ENCODE measurements at places on chromosomes 4 and X. TPM values are rescaled to one million over a fixed set of nuclear protein-coding genes. Genes with fewer than 3 reads are reported as not detected.

The NHS gene
- 11.6 TPM for total RNA-seq

The MAGEB2 gene
- total RNA-seq = not detected

The EPGN gene
- not detected for total RNA-seq

The MND1 gene
- total RNA-seq = 15.5 TPM

The EDA gene
- total RNA-seq = 1.4 TPM

The MAGEB17 gene
- total RNA-seq = not detected

The WDR17 gene
- 2.6 TPM for total RNA-seq

The ADH6 gene
- total RNA-seq = 0.36 TPM

The FBXW7 gene
- total RNA-seq = 77.0 TPM

The PCDH10 gene
- 16.9 TPM for total RNA-seq

The MAGEA9B gene
- not detected for total RNA-seq

The UGT2B15 gene
- not detected for total RNA-seq

The GC gene
- not detected for total RNA-seq

The ATOH1 gene
- total RNA-seq = not detected

The IL13RA1 gene
- 66.8 TPM for total RNA-seq

The SLC49A3 gene
- total RNA-seq = 11.6 TPM

The CD38 gene
- total RNA-seq = not detected

The NKX3-2 gene
- total RNA-seq = 1.9 TPM

The CNKSR2 gene
- 0.99 TPM for total RNA-seq

The LRIT3 gene
- under 0.01 TPM for total RNA-seq

The GAGE12E gene
- total RNA-seq = not detected

The MAGEA1 gene
- not detected for total RNA-seq

The JAKMIP1 gene
- total RNA-seq = not detected

The TMSB15B gene
- 7.6 TPM for total RNA-seq

The INTS6L gene
- total RNA-seq = 3.3 TPM

The PHKA1 gene
- total RNA-seq = 3.5 TPM

The DMD gene
- 10.3 TPM for total RNA-seq

The BEX2 gene
- total RNA-seq = 14.3 TPM

The XPNPEP2 gene
- total RNA-seq = 3.6 TPM

The MAGEA6 gene
- total RNA-seq = not detected

The CXCL13 gene
- total RNA-seq = not detected

The FAM9B gene
- total RNA-seq = not detected

The CT45A8 gene
- total RNA-seq = not detected
